Activated T-helper 1 cell treated with anti-CD3 and anti-CD28 coated beads, Interleukin-2, amount 50 U/mL, for 16 hours (primary cell): ENCODE measurements at places on chromosomes 16 and 17.

DNA sequence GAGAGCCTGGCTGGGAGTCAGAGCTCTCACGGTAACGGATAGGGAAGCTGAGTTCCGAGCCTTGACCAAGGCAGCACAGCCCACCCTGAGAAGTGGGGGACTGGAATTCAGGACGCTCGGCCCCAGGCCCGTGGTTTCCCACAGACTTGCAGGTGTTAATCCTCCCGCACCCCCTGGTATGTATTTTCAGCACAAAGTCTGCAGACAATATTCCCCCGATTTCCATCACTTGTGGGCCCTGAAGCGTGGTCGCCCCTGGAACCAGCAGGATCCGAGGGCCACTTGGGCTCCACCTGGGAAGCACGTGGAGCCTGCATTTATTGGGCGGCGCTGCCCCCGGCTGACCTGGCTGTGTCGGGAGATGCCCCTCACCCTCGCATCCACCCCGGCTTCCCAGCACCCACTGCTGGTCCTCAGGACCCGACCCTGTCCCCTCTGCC lies 60.2 kb downstream of the WSB1 start:
- no peak for DNase-seq

DNA sequence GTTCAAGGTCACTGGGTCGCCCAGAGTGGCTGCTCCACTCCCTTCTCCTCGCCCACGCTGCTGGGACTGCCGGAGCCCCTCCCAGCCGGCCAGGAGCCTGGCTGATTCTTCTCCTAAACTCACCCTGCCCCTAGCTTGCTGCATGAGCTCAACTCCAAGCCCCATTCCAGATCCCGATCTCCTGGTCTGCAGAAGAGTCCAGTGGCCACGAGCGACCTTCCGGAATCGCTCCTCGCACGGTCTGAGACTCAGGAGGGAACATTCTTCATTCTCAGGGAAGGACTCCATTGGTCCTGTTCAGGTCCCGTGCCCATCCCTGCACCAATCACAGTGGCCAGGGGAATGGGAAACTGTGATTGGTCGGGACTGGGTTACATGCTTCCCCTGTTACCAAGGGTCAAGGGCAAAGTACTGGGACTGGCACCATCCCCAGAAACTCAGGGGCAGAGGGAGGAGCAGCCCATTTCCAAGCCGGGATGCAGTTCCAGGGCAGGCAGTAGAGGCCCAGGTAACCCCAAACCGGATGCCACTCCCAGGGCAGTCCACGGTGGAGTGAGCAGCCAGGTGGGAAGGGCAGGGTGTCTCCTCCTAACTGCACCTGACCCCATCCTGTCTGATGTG lies 24.5 kb upstream of the CIBAR2 start:
- DNase-seq, result no peak

- no peak for DNase-seq
Measured at GRCh38 chr16:24174504-24174903, 81.6 kb upstream of the CACNG3 start.

DNA sequence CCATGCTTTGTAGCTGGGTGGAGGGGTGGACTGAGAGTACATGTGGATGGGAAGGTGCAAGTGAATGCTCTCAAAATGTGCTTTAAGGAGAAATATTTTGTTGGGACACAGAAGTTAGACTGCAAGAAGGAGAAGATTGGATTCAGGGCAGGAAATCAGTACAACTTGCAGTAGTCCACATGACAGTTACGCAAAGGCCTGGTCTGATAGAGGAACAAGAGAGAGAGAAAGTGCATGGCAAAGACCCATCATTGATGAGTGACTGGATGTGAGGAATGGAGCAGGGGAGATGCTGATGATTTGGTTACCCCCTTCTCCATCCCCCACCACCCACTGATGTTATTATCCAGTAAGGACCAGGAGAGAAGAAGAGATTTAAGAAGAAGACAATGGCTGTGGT lies 472.8 kb downstream of the MAF start:
- DNase-seq, result no peak

DNA sequence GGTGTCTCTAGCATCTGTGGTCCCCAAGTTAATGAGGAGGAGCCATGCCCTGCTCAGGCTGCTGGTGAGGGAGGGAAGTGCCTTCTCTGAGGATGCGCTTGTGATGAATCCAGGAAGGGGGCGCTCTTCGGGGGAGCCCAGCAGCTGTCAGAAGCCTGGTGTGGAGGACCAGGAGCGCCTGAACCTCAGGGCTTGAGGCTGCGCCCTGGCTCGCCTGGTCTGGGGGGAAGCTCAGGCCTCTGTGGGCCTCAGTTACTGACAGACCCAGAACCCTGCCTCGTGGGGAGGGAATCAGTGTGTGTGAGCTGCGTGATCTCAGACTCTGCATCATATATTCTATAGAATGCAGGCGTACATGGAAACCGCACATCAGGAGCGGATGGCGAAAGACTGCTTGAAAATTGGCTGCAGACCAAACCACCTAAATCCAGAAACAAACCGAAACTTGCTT lies 126.1 kb downstream of the SEC14L1 start:
- DNase-seq, result no peak

DNA sequence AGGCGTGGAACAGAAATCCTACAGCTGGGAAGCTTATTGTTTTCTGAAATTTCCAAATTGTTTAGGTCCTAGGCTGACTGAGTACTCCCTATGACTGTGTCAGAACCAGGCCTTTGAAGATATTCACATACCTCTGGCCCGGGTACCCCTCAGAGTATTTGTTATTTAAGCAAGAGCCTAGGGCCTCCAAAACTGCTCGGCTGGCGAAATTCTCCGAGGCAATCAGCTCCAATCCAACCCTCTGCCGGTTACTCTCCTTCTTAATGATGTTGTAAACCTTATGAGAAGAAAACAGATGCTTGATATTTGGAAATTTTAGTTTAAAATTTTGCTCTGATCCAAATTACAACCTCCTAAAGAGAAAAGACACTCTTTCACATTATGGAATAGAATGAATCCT lies 9.8 kb downstream of the SHMT1 start:
- no peak for DNase-seq

- DNase-seq, result no peak
Measured at GRCh38 chr17:44247876-44248736, 19.8 kb downstream of the SLC4A1 start.

GRCh38 chr17:67800495-67800928 lies 24.8 kb upstream of the BPTF start:
- DNase-seq, result no peak

DNA sequence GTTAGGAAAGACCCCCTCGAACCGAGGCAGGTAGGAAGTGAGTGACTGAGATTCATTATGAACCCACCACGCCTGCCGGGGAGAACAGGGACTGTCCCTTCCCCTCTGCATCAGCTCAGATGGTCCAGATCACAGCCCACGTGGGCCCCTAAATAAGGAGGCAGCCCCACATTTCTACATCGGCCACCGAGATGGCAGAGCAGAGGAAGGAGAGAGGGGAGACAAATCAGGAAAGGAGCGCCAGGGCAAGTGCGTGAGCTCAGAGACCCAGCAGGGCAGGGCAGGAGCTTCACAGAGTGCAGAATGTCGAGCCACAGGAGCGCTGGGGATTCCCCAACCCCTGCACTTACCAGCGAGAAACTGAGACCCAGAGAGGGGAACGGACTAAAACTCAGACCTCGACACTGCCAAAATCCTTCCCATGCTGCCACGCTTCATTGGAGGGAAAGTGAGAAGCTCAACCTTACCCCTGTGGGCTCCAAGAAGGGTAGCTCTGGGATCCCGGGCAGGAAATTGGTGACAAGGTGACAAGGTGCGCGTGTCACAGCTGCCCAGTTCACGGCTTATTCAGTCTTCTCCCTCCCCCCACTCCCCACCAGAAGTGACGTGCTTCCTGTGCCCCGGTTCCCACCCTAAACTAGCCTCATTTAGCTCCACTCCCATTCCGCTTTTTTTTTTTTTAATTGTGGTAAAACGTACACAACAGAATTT lies at the start of gene ICAM2:
TSS of gene ICAM2 (minus strand) at position 578 of the 711 bp plus-strand sequence. CDS start 13,942 bp downstream, outside the sequence.
- DNase-seq, result peak; percentile 76

GRCh38 chr17:55666806-55667205 lies 55.9 kb downstream of the TMEM100 start:
- no peak for DNase-seq
